ENCODE measurements at places on chromosomes 16 and 17.

DNA sequence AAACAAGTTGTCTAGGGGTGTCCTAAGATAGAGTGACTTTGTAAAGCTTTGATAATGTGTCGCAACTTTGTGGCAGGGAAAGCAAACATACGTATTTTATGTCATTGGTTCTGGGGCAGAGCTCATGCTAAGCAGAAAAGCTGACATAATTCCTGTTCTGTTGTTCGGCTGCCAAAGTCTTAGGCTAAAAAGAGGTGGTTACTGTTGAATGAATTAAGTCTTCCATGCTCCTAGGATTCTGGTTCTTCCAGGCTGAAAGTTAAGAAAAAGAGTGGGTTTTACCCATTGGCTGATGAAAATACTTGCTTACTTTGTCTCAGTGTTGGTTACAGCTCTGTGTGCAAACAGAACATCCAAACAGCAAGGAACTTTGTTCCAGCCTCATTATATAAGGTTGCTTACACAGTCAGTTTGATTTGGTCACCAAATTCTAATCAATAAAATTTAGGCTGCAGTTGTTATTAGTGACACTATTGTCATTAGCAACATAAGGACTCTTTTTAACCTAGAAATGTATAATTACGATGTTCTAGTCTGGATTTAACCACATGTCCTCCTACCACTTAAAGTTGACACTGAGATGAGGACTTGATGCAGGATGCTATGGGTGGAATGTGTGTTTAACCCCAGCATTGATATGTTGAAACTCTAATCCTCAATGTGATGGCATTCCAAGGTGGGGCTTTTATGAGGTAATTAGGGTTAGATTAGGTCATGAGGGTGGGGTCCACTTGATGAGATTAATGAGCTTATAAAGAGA is 114.0 kb upstream of the GOT2 start:
- DNase-seq: peak; percentile 44

GRCh38 chr16:65315081-65315780 is 193.4 kb upstream of the CDH11 start:
- no peak for DNase-seq

DNA sequence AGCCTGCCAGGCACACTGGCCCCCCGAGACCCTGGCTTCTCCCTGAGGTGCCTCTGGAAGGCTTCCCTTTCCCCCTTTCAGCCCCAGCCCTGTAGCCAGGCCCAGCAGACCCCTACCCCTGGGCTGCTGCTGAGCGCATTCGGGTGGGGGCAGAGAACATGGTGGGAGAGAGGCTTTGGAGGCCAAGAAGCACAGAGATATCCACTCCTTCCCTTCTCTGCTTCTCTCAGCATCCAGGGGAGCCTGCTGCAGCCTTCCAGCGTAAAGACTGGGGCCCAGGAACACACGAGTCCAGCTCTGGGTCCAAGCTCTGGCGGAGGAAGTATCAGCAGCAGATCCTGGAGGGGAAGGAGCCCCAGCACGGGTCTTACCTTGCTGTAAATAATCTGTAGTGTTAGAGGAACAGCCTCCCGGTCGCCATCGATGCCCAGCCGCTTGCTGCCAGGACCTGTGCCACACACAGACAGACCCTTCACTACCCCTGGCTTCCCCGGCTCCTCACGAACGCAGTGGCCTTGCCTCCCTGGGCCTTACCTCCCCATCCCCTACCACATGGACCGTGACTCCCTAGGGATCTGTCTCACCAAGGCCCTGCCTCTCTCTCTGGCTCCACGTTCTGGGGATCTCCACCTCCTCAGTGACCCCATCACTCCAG is 17.0 kb upstream of the PIK3R6 start:
- no peak for DNase-seq

- no peak for DNase-seq
These were observed 12.5 kb downstream of the ERN2 start for GRCh38 chr16:23700509-23700908.

DNA sequence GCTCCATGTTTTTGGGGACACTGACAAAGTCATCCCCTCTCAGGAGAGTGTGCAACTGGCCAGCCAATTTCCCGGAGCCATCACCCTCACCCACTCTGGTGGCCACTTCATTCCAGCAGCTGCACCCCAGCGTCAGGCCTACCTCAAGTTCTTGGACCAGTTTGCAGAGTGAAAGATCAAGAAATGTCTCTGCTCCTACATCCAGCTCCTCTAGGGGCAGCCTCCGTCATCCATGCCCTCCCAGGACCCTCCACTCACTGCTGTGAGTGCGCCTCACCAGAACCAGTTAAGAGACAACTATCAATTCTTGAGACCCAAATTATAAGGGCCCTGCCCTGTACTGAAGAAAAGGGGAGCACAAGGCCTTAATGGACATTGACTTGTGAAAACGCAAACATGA is 1.1 kb downstream of the OVCA2 start:
- DNase-seq: no peak

DNA sequence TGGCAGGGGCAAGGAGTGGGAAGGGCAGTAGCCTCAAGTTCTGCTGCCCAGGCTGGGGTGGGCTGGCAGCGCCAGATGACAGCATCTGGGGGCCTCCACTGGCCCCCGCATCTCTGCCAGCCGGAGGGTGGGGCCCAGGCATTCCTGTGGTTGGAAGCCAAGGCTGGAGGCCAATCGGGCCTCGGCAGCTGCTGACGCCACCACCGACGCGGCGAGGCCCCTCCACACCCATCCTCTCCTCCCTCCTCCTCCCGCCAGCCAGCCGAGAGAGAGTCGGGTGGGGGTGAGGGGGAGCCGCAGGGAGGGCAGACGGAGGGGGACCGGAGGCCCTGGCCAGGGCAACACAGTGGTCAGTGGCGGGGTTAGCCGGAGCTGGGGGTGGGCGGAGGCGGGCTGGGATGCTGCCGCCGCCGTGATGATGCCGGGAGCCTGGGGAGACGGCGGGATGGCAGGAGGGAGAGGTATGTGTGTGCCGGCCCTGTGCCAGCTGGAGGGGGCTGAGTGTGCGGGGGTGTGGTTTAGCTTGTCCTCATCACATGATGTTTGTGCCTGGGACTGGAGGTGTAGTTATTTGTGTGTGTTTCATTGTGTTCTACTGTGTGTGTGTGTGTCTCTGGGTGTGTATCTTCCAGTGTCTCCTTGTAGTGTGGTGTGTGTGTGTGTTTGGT is 36.6 kb downstream of the ARHGAP23 start:
- no peak for DNase-seq

GRCh38 chr17:49437696-49438435 is 23.2 kb upstream of the PHB1 start:
- no peak for DNase-seq

DNA sequence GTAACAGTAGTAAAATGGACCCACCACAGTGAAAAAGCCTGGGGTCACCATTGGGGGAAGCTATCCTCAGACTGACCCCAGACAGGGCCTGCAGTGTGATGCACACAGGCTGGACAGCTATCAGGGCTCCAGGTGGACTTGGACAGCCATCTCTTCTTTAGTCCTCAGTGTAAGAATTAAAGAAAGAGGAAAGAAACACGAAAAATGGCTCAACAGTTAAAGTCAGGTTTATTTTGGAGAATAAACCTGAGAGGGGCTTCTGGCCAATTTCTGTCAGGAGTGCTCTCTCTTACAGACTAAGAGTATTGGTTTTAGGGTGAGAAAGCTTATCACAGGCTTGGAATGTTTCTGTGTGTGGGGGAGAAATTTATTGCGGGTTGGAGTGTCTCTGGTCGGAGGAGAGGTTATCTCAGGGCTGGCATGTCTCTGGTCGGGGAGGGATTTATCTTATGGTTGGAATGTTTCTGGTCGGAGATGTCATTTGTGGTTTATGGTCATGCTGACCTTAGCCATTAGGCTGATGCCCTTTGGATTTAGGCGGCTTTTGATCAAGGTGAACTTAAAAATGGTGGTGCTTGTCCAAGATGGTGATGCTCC is 10.8 kb upstream of the B4GALNT2 start:
- DNase-seq: no peak

DNA sequence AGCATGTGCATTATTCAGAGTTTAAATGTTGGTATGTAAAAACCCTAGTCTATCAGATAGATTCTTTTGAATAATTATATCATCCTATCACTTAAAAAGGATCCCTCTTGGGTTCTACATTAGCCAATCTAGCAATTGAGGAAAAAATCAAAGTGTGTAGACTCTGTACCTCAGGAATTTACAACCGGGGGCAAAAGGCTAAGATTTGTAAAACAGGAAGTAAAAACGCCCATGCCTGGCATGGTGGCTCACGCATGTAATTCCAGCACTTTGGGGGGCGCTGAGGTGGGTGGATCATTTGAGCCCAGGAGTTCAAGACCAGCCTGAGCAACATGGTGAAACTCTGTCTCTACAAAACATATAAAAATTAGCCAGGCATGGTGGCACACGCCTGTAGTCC is 58.6 kb downstream of the SLC6A4 start:
- DNase-seq: no peak

GRCh38 chr17:78448356-78448993 is 70.0 kb downstream of the PGS1 start:
- no peak for DNase-seq

GRCh38 chr17:60481604-60482003 is 44.4 kb downstream of the APPBP2 start:
- DNase-seq: no peak

GRCh38 chr17:41966463-41967140 is at the start of gene CNP:
TSS of gene CNP (plus strand) at chr17:41966795. CDS start at chr17:41966885, 90 bp downstream.
- no peak for DNase-seq

GRCh38 chr16:67579686-67580085 is 17.4 kb downstream of the CTCF start:
- no peak for DNase-seq

- DNase-seq: no peak
These were observed 123.9 kb upstream of the CIBAR2 start for GRCh38 chr16:85235991-85236817.

- DNase-seq: no peak
These were observed 197.1 kb upstream of the TBX2 start for GRCh38 chr17:61202564-61202963.

DNA sequence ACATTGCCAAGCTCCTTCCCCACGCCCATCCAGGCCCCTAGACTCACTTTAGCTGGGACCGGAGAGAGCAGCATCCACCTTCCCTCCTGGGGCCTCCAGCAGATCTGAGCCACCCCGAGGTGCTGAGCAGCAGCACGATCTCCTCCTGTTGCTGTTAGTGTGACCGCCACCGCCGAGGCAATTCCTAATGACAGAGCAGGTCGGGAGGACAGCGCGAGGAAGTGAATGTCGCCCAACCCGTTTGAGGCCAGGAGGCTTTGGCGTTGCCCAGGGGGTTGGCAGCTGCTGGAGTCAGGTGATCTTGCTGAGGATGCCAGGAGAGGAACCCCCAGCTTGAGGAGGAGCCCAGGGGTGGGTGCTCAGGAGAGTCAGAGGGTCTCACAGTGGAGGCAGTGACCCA is at the start of gene RNF222:
TSS of gene RNF222 (minus strand) at position 192 of the 400 bp plus-strand sequence. CDS start 4,366 bp downstream, outside the sequence.
- no peak for DNase-seq

- DNase-seq: peak; percentile 47
These were observed 11.7 kb downstream of the SMPD3 start for GRCh38 chr16:68436581-68436980.
